ENCODE measurements at places on chromosomes 6 and 20.

DNA sequence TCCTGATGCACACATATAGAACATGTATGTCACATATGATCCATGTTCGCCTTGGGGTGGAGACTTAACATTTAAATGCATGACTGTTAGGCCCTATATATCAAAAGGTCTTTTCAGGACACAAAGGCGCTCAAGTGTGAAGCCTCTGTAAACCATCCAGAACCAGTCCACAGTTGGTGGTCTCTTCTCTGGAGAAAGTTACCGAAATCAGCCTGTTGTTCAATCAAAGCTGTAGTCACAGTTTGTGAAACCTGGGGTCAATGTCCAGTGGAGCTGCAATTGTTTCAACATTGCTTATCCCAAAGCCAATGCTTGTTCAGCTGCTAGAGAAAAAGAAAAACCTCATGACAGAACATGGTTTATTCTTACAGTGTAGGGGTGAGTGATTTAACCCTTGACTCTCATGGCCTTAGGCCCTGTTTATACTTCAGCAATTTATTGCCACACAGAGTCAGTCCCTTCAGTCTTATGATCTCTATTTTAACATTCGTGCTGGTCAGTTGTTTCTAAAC, 193.6 kb upstream of the CST7 start:
- DNase-seq: no peak

- no peak for DNase-seq
Observed at GRCh38 chr6:167985911-167986595, 11.4 kb upstream of the KIF25 start.

DNA sequence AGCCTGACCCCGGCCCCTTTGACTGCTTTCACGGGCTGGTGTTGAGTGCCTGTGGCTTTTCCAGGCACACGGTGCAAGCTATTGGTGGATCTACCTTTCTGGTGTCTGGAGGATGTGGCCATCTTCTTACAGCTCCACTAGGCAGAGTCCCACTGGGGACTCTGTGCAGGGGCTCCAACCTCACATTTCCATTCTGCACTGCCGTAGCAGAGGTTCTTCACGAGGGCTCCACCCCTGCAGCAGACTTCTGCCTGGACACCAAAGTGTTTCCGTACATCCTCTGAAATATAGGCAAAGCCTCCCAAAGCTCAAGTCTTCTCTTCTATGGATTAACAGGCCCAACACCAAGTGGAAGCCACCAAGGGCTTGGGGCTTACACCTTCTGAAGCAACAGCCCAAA, 691.5 kb upstream of the POU3F2 start:
- no peak for DNase-seq

DNA sequence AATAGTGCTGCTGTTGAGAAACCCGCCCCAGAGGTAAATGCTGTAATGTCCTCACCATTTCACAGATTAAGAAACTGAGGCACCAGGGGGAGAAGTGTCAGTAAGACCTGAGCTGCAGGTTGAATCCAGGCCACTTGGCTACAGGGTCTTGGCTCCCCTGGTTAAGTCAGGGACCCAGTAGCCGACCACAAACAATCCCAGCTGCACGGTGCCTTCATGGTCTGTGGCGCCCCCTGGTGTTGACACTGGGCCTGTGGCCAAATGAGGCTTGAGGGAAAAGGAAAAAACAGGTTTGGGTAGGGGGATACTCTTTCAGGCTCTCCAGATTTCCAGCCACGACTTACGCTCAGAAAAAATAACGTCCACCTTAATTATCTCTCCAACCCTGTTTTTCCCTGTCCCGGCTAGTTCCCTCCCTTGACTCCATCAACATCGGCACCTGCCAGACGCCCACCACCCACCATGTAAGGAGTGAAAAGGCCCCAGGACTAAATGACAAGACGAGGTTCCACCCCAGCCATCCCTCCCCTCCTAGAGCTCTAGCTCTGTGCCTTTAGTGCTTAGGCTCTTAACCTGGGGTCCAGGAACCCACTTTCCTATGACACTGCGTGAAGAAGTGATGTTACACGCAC, 47.7 kb upstream of the POLR1H start:
- DNase-seq: no peak

DNA sequence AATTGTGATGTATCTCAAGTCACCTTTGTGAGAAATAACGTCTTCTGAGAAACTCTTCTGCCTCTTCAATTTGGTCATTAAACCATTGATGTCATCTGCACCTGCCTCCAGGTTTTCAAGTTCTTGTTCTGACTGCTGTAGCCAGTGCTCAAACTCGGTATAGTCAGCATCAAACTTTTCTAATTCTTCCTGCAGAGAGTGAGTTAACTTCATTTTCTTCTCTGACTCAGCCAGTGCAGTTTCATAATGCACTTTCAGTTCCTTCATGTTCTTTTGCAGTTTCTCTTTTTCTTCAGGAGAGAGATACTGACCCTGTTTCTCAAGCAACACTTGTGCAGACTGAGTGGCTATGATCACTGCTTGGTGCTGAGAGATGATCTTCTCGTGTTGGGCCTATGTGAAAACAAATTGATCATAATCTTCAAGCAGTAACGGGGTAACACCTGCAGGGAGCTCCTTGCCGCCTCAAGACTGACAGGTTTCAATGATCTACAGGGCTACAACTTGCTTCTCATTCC, 48.8 kb downstream of the DST start:
- peak; percentile 33 for DNase-seq

DNA sequence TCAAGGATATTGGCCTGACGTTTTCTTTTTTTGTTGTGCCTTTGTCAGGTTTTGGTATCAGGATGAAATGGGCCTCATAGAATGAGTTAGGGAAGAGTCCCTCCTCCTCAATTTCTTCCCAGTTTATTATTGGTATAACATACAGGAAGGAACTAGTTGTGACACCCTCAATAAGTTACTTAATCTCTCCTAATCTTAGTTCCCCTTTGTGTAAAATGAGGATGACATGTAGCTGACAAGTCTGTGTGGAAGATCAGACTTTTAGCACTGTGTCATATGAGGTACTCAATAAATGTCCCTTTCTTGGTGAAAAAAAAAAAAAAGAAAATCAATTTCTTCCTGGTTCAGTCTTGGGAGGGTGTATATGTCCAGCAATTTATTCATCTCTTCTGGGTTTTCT, 155.8 kb downstream of the PDE7B start:
- no peak for DNase-seq

DNA sequence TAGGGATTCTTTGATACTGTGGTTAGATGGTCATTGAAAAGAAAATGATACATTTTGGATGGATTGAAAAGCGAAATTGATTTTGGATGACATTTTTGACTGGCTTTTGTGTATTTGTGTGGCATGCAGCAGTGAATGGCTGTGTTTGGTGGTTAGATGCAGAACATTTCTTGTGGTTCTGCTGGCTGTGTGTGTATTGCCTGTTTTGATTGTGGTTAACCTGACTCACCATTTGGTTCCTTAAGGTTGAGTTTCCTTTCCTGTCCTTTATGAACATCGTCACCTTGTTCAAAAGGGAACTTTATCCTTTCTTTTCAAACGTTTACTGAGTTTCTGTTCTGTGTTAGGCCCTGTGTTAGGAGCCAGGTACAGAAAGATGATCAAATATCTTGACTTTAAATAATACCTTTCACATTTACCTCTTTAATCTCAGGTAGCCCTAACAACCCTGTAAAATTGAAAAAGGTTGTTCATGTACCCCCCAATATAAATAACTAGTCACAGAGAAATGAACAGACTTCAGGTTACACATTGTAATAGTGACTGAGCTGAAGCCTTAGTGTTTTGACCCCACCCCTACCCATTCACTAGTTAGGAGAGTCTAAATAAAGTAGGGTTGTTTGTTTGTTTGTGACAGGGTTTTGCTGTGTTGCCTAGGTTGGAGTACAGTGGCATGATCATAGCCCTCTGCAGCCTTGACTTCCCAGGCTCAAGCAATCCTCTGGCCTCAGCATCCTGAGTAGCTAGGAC, 23.8 kb downstream of the ANKS1A start:
- DNase-seq: peak; percentile 17

DNA sequence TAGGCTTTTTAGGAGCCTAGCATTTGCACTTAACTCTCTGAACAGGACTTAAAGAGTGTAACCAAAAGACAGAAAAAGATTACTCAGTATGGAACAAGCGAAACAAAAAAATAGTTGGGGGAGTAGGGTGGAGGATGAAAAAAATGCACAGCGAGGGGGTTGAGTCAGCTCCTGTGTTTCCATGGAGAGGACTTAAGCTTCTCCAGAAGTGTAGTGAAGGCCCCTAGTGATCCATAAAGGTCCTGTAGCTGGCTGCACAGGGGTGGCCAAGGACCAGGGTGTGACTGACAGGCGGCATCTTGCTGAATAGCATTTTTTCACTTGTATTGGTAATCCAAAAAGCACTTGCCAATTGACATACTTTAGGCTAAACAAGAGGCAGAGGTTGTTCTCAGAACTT, 533.9 kb downstream of the RFPL4B start:
- no peak for DNase-seq

- no peak for DNase-seq
Observed at GRCh38 chr6:142296975-142297604, 4.7 kb upstream of the ADGRG6 start.

- no peak for DNase-seq
Observed at GRCh38 chr6:106525107-106525881, 104.0 kb downstream of the RTN4IP1 start.

DNA sequence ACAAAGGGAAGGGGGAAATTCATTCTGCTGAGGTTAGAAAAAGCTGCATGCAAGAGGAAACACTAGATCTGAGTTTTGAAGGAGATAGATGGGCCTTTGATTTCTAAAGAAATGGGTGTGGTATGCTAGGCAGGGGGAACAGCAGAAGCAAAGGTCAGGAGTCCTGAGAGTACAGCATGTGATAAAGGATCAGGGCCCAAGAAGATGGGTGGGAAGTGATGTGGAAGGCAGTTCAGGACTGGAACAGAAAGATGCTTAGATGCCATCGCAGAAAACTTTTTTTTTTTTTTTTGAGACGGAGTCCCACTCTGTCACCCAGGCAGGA, 126.2 kb downstream of the ALDH8A1 start:
- no peak for DNase-seq

DNA sequence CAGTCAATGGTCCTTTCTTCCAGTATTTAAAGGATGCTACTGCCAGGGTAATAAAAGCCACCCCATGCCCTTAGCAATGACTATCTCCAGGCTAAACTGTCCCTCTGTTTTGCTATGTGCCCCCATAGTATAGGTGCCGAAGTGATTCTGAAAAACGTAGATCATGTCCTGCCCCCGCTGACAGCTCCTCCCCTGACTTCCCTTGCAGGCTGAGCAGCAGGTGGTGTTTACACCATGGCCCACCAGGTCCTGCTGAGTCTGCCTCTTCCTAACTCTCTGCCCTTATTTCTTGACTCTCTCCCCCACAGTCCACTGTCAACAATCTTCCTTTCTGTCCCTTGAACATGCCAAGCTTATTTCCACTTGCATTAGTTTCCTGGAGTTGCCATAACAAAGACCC, 352.5 kb upstream of the TSHZ2 start:
- no peak for DNase-seq

- DNase-seq: no peak
Observed at GRCh38 chr6:6775074-6775473, 186.6 kb downstream of the LY86 start.

DNA sequence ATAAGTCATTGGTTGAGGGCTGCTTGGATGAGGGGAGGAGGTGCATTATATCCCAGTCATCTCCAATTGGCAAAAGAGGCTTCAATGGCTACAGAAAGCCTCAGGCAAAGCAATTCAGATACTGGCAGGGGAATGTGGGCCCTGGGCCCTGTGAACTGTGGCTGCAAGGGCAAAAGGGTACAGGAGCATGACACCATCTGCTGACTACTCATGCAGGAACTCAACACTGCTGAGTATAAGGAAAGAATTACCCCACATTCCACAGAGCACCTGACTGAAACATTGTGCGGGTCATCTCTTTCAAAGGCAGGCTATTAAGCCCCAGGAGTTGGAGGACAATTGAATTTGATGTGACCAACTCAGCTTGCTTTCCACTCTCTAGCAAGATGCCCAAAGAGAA, 92.1 kb upstream of the SPTLC3 start:
- DNase-seq: no peak

GRCh38 chr6:98920904-98921431, 26.8 kb downstream of the FBXL4 start:
- no peak for DNase-seq

- no peak for DNase-seq
Observed at GRCh38 chr6:169943241-169944060, 192.0 kb downstream of the ERMARD start.

DNA sequence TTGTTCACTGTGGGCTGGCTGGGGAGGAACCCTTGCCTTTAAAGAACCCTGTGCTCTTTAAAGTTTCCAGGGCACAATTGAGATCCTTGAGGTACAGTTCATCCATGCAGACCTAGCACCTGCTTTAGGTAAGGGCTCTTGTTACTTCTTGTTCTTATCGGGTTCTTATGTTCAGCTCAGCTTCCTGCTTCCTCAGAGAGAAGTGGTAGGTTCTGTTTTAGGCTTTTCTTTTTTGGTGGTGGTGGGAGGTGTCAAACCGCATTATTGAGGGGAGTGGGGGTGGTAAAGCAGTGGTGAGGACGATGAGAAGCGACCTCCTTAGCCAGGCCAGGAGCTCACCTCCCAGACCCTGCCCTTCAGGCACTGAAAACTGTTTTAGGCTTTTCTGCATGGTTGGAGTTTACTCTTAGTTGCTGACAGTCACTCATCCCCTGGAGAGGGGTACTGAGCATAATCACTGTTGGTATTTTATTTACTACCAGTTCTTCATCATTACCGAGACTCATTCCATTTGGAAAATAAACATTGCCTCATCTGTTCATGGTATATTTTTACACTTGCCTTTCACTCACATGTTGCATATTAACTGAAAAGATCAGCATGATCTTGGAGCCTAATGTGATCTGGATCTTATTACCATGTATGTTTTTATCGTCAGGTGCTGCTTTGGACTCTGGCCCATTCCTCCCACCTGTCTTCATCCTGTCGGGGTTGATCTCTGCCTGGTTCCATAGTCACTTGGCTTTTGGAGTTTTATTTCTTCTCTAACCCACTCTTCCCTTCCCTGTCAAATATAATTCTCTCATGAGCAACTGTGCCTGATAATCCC, 35.4 kb downstream of the SLC16A10 start:
- DNase-seq: no peak

DNA sequence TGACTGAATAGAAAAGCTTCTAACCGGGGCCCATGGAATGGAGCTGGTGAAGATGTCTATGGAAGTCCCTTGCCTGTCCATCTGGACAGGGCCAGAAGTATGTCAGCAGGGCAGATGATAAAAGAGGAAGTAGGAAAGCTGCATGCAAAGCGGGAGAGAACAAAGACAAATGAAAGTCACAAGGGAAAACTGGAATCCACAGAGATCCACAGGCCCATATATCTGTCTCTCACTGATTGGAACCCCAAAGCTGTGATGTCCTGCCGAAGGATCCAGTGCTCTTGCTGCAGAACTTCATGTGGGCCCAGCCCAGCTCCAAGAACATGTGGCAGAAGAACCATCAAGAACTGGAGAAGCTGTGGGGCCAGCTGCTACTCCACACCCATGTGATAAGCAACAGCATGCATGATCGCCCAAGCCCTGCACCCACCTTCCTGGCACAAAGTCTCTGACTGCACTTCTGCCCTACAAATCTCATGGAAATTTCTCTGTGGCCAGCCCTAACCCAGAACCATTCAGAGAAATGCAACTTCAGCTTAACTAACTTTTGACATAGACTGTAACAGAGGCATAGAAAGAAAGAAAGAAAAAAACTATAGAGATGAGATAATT, 716.0 kb downstream of the KIF16B start:
- no peak for DNase-seq

- no peak for DNase-seq
Observed at GRCh38 chr20:47878601-47879027, 93.3 kb upstream of the SULF2 start.

GRCh38 chr6:118918329-118918725, 16.6 kb downstream of the MCM9 start:
- DNase-seq: no peak
